ENCODE measurements at places on chromosomes 6 and 20. TPM values are rescaled to one million over a fixed set of nuclear protein-coding genes. Genes with fewer than 3 reads are reported as not detected.

- no peak for DNase-seq
These were observed 80.5 kb downstream of the COL9A1 start for GRCh38 chr6:70222439-70222749.

DNA sequence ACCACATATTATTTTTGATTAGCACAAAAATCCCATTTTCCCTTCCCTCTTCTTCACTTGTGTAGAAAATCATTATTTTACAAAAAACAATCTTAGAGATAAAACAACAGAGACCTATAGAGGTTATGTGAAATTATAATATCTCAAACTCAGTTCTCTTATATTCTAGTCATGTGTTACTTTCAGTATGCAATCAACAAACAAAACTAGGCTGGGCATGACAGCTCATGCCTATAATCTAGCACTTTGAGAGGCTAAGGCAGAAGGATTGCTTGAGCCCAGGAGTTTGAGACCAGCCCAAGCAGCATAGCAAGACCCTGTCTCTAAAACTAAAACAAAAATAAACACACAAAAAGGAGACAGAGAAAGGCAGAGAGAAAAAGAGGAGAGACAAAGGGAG, 211.4 kb upstream of the SGK1 start:
- DNase-seq = no peak

DNA sequence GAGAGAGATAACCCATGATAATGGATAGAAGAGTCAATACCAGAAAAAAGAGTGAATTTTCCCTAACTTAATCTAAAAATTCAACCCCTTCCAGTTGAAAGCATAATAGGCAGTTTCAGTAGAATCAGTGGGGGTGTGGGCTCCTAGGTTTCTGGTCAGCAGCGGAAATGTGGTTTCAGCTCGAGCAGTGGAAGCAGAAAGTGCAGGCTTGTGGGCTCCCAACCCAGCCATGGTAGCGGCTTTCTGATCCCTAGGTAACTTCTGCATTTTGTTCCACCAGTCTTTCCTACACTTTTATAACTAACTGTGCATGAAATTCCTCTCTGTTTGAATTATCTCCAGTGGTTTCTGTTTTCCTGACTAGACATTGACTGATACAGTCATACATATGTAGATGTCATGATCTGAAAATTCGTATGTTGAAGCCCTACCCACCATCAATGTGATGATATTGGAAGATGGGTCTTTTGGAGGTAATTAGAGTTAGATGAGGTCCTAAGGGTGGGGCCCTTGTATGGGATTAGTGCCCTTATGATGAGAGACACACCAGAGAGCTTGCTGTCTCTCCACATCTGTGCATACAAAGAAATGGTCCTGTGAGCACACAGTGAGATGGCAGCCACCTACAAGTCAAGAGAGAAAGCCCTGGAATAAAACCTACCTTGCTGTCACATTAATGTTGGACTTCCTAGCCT, 6.5 kb upstream of the DDO start:
- no peak for DNase-seq

GHRH gene
- polyA plus RNA-seq = not detected

GRCh38 chr6:113031591-113032238, 684.6 kb downstream of the RFPL4B start:
- no peak for DNase-seq

DNA sequence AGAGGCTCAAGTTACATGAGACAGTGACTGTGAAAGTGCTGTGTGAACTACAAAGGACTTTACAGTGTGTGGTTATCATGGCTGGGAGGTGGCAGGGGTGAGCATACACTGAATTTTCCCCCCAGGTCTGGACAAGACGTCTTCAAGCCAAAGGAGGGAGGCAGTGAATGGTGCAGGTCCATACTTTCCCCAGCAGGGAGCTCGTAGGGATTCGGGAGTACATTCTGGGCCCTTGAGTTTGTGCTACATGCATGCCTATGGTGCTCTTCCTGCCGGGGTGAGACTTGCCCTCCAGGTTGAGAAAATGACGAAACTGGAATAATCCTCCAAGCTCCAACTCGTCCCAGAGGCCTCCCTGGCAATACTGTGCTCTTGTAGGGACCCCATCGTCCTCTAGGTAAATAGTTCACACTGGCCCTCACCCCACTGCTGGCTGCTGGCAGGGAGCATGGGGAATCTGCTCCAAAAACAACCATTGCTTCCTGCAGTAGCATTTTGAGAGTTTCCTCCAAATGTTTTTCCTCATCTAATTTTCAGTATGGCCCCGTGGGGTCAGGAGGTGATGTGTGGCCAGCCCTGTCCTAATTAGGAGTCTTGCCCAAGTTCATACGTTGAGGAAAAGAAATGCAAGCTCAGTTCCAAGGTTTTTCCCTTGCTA, 57.6 kb downstream of the ZNF831 start:
- DNase-seq = peak; percentile 25

DNA sequence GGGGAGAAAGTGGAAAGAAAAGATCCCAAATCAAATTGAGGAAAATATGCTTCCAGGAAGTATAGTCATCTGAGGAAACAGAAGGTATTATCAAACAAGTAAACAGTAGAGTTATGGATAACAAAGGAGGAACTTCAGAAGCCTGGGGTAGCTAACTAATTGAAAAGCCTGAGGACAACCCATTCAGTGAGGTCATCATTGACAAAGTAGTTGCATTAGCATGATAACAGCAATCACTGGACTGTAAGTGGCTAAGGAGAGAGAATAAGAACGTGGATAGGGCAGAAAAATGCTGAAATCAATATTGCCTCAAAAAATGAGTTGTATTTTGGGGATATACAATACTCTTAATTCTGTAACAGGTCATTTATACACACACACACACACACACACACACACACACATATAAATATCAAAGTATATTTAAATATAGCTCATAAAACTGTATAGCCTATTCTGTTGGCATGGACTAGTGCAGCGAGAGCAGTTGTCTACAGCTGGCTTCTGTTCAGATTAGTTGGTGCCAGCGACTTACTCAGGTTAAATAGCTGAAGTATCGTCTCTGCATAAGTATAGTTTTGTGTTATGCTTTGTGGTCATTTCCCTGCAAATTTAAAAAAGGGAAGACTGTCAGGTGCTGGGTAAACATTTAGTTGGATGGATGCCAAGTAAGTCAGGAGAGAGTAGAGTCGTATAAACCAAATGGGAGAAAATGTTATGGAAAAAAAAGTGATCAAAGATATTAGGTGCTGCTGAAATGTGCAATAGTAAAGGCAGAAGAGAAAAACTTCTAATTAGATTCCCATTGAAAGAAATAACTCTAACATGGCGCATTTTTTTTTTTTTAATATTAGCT, 33.8 kb upstream of the CTAGE9 start:
- no peak for DNase-seq

OPN5 gene
- not detected for polyA plus RNA-seq

VGLL2 gene
- 74.4 TPM for polyA plus RNA-seq

OR2H2 gene
- polyA plus RNA-seq = not detected

GRCh38 chr6:153003366-153003690, 819 bp upstream of the MTRF1L start:
- peak; percentile 17 for DNase-seq

DNA sequence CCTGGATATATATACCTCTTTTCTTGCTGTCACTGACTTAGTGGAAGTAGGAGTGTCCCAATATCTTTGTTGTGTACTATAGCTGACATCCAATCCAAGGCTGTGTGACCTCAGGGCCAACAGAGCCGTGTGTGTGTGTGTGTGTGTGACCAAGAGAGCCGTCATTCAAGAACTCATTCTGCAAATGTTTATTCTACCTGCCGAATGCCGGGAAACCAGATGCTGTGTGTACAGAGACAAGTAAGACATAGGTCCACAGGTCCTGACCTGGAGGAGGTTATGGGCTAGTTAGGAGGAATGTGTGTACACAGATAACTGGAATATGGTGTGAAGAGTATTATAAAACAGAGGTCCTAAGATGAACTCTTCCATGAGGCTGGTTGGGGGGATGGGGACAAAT, 190.0 kb downstream of the DHX35 start:
- DNase-seq = no peak

CCM2L gene
- 5.4 TPM for polyA plus RNA-seq

RBPJL gene
- polyA plus RNA-seq = not detected

NTSR1 gene
- polyA plus RNA-seq = 0.24 TPM

DNA sequence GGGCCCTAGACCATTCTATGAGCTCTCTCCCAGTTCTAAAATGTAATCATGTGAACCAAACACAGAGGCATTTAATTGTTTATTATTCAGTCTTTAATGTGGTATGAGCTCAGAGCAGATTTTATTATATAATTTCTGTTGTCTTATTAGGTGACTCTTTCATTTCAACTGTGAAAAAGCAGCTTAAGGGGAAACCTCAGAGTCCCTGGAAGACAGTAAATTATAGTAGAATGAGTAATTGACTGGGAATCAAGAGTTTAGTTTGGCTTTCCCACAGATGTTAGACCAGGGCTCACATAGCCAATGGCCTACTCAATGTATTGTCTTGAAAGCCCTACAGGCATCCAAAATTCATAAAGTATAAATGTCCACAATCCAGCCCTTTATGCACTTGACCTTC, 390.4 kb upstream of the SLC35B3 start:
- no peak for DNase-seq

DNA sequence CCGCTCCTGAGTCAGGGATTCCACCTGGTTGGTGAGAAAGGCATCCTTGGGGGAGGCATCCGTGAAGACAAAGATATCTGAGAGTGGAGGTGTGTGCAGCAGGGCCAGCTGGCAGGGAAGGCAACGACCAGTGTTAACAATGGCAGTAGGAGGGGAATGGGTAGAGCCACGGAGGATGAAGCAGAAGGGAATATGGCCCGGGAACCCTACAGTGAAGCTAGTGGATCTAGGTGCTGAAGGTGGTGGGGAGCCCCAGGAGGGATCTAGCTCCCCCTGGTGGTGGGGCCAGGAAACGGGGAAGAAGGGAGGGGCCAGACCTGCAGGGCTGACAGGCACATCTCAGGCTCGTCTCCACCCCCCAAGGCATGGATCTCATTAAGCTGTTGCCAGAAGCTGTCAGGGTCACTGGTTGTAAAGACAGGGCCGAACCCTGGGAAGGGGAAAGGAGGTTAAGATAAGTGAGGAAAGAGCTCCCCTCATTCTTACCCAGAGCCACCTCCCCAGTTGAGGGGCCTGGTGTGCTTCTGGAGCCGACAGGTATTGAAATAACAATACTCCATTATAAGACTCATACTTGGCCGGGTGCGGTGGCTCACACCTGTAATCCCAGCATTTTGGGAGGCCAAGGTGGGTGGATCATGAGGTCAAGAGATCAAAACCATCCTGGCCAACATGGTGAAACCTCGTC, 7.3 kb downstream of the VWA7 start:
- DNase-seq = no peak

DNA sequence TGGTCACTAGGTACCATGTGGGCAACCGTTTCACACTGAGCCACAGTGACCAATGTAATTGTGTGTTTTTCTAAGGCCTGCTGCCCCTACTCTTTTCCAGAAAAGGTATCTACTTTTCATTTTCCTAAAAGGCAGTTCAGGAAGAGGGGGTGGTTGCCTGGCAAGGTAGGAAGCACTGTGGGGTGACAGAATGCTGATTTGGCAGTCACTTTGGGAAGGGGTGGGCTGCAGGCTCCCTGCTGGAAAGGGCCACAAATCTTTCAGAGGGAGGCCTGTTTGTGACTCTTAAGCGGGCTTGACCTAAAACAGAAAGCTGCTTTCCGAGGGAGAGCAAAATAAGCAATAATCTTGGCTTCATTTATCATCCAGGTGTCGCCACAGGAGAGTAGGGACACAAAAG, 5.2 kb upstream of the NNAT start:
- no peak for DNase-seq

DNA sequence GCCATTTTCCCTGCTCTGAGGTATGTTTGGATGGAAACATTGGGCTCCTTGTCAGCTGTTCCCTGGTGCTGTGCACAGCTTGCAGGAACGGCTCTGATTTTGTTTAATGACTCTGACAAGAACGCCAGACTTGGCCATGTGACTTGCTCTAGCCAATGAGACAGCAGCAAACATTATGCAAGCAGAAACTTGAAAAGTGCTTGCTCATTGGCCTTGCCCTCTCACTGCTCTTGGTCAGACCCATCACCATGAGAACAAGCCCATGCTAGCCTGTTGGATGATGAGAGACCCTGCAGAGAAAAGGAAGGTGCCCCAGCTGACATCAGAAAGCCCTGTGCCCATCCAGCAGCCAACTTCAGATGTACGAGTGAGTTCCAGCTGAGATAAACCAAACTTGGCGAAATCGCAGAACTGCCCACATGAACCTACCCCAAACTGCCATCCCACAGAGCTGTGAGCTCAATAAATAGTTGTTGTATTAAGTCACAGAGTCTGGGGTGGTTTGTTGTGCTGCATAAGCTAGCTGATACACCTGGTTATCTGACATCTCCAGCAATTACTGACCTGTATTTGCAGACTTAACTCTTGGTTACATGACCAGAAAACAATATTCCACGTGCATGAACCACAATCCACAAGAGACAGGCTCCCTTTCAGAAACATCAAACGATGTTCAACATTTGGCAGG, 96.9 kb downstream of the JPH2 start:
- DNase-seq = no peak

GRCh38 chr6:73888050-73888449, 192.0 kb downstream of the CD109 start:
- no peak for DNase-seq

- DNase-seq = no peak
These were observed 18.4 kb upstream of the DOK5 start for GRCh38 chr20:54456961-54457360.

GRCh38 chr6:10081957-10082356, 332.9 kb downstream of the TFAP2A start:
- DNase-seq = no peak

- DNase-seq = no peak
These were observed 931 bp upstream of the EBF4 start for GRCh38 chr20:2691663-2692035.

TRIM10 gene
- polyA plus RNA-seq = 0.32 TPM

DNA sequence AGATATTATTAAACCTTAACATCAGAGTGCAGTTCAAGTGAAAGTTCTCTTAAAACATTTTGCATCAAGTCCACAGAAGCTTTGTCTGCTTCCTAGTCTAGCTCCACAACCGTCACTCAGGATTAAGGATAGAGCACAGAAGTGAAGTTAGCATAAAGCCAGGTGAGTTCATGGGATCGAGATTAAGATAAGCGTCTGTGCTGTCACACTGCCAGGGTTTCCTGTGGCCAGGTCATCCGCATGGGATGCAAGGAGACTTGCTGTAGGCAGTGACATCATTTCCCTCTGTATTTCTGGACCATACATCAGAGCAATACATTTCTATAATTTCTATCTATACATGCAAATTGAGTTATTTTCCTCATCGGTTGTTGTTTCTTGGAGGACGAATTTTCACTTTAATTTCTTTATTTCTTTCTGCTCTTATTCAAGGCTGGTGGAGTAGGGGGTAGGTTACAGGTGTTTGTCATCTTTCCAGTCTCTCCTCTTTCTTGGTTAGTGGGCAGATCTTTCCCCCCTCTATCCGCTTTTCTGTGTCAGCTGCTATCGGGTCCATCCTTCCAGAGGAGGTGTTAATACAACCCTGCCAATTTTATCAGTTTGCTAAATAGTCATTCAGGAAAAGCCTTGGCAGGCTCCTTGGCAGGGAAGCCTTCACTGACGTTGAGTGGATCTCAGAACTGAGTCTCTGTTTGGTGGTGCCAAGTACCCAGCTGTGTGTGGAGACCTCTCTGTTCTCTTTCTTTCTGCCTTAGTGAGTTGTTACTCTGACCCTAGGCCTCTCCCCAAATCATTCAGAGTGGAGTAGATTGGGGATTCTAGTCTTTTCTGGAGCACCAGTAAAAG, 307.6 kb upstream of the MAP3K7 start:
- DNase-seq = no peak

CLVS2 gene
- polyA plus RNA-seq = 0.77 TPM

All from muscle of arm (tissue), 14 donors.